A549 (cell line): ENCODE measurements at places on chromosomes 7 and 10.

DNA sequence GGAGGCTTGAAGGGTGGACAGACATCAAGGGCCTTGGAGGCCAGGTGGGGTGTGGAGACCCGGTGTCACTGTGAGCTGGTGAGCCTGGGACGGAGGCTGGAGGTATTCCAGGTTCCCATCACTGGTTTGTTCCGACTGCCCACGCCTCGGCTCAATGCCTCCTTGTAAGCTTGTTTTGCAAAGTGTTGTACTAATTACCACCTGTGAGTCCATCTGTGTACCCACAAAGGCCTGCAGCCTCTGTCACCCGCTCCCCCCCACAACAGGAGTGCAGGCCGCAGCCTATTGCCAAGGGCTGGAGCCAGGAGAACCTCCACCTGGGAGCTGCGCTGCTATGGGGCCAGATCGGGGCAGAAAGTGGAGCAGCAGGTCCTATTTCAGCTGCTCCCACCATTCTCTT, 521.8 kb upstream of the DPP6 start:
- no peak for DNase-seq

DNA sequence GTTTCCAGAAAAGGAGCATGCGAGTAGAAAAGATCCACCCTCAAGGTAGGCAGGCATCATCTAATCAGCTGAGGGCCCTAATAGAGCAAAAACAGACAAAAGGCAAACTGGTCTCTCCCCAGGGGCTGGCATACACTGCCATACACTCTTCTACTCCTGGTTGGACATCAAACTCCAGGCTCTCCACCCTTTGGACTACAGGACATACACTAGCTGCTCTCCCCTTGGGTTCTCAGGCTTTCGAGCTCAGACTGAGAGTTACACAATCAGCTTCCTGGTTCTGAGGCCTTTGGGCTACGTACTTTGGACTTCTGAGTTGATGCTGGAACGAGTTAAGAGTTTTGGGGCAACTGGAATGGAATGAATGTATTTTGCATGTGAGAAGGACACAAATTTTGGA, 50.9 kb upstream of the TM9SF3 start:
- DNase-seq, result no peak

DNA sequence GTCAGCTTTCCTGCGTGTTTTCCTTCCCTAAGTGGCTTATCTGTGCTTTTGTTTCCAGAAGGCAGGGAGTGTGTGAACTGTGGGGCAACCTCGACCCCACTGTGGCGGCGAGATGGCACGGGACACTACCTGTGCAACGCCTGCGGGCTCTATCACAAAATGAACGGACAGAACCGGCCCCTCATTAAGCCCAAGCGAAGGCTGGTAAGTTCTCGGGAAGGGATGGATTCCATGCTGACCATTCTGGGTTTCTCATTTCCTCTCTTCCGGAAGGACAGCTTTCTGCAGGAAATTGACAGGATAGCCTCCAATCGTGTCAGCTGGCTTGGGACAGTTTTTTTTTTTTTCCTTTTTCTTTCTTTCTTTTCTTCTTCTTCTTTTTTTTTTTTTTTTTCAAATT, 9.4 kb downstream of the GATA3 start:
- no peak for DNase-seq

DNA sequence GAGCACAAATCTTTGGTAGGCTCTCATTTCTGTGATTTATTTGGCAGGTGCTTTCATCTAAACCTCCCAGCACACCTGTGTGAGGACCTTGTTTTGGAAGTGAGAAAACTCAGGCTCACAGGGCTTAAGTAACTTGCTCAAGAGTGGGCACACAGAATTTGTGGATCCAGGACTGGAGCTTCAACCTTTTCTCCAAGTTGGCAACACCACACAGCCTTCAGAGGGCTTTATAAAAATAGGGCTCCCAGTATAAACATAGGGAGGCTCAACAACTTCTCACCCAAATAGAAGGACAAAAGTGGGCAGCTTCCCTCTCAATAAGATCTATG, 182.2 kb upstream of the NEBL start:
- no peak for DNase-seq

DNA sequence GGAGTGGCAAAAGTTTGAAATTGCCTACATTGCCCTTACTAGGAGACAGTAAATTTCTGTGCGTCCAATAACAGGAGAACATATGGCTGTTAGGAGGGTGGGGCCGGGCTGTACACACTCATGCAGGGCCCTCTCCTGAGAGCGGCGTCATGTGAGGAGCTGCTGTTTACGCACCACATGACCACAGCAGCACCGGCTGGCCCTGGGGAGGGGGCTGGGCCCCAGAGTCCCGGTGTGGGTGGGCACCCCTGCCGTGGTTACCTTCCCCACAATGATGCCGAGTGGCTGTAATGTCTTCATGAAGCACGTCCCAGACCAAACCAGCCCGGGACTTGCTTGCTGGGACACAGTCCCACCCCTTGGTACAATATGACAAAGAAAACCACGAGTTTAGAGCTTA, 308.7 kb downstream of the DNAJB6 start:
- no peak for DNase-seq

- DNase-seq, result no peak
These were observed 53.7 kb upstream of the SEMA3A start for GRCh38 chr7:84248267-84248666.

- DNase-seq, result no peak
These were observed 640.4 kb downstream of the LRMDA start for GRCh38 chr10:76071653-76072365.

DNA sequence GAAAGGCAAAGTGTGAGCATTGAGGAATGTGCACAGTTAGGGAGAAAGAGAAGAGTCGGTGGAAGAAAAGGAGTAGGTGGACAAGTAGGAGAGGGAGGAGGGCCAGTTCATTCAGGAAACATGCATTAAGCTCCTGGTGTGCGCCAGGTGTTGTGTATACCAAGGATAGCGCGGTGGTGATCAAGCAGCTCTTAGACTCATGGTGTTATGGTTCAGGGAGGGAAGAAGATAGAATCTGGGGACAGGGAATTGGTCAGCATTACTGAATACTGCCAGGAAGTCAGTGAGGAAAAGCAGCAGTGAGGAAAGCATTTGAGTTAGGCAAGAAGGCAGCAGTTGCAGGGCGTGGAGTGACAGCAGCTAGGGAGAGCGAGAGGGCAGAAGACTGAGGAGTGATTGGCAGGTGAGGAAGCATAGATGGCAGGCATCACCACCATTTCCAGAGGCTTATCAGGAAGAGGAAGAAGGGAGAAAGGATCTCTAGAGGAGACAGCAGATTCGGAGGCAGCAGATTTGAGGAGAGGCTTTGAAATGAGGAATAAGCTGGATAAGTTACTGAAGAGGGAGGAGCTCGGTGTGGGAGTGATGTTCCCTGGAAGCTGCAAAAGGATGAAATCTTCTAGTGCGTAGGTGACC, 265.6 kb downstream of the GFRA1 start:
- DNase-seq, result no peak

- peak; percentile 42 for DNase-seq
These were observed 370.8 kb downstream of the GRID1 start for GRCh38 chr10:85995791-85996190.

DNA sequence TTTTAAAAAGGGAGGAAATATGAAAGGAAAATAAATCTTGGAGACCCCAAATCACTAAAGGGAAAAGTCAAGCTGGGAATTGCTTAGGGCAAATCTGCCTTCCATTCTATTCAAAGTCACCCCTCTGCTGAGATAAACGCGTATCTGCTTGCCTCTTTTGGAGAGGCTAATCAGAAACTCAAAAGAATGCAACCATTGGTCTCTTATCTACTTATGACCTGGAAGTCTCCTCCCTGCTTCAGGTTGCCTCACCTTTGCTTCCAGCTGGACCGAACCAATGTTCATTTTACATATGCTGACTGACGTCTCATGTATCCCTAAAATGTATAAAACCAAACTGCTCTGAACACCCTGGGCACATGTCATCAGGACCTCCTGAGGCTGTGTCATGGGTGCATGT, 14.7 kb downstream of the ATAD1 start:
- no peak for DNase-seq

DNA sequence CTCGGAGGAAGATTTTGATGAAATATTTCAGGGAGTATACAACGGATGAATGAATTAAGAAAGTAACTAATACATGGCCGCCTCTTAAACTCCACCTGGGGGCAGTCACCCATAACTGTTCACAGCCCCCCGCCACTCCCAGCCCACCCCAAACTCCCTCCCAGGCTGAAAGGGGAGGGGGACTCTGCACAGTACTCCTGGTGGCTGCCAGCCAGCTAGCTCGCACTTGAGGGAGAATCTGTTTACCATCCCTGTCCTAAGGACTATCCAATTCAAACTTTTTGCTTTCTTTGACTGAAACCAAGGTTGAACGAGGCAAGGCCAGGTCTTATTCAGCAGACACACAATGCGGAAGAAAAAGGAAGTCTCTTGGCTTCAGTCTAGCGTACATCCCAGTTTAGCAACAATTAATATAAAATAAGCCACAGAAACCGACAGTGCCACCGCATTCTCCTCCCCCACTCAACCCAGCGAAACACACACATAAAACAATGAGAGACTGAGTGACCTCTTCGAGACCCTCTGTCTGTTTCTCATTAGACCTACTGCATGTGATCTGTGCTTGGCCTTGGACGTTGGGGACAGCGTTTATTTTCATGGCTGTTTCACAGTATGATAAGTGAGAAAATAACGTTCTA, 219.5 kb downstream of the GLI3 start:
- no peak for DNase-seq

DNA sequence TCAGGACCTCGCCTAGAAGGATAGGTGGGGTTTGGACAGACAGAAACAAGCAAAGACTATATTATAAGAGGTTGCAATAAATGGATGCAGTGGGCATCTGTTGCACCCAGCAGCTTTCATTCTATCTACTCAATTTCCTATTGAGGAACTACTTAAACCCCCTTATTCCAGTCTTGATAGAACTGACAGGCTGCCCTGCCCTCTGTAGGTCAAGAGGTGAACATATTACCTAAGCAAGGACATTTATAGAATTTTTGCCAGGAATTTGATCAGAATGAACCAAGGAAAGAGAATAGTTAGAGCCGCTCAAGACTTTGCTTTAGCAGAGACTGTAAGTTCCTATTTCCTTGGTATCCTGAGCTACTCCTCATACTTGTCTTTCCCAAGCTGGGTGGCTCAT, 9.5 kb downstream of the VTI1A start:
- DNase-seq, result no peak

GRCh38 chr10:66535439-66535838, 390.4 kb upstream of the LRRTM3 start:
- no peak for DNase-seq
